ENCODE measurements at places on chromosomes 2 and 18.

DNA sequence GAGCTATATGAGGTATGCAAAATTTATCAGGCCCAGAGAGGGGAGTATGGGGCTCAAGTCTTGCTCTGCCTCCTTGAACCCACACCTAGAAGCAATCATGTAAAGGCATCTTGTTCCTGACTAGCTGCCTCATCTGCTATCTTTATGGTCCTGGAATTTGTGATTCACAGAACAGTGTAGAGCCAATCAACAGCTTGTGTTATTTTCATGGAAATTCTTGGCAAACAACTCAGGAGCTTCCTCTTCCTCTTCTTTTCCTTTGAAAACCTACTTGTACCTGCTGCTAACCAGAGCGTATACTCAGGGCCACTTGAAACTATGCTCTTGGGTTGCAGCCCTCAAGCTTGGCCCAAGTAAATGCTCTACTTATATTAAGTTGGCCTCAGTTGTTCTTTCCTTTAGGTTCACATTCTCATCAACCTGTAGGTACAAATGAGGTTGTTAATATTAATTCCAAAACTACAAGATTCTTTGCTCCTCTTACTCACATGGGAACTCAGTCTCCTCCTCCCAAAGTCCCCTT, 3.5 kb upstream of the NOSTRIN start:
- no peak for DNase-seq

GRCh38 chr2:168089200-168089599, 158.2 kb downstream of the STK39 start:
- no peak for DNase-seq

DNA sequence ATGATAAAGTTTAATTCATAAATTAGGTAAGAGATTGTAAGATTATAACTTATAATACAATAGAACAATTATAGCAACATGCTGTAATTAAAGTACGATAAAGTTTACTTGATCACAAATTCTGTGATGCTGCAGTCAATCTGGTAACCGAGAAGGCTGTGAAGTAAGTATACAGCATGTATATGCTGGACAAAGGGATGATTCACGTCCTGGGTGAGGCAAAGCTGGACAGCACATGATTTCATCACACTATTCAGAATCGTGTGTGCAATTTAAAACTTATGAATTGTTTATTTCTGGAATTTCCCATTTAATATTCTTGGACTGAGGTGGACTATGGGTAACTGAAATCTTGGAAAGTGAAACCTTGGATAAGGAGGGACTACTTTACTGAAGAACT, 522.2 kb upstream of the CNTNAP5 start:
- DNase-seq, result no peak

DNA sequence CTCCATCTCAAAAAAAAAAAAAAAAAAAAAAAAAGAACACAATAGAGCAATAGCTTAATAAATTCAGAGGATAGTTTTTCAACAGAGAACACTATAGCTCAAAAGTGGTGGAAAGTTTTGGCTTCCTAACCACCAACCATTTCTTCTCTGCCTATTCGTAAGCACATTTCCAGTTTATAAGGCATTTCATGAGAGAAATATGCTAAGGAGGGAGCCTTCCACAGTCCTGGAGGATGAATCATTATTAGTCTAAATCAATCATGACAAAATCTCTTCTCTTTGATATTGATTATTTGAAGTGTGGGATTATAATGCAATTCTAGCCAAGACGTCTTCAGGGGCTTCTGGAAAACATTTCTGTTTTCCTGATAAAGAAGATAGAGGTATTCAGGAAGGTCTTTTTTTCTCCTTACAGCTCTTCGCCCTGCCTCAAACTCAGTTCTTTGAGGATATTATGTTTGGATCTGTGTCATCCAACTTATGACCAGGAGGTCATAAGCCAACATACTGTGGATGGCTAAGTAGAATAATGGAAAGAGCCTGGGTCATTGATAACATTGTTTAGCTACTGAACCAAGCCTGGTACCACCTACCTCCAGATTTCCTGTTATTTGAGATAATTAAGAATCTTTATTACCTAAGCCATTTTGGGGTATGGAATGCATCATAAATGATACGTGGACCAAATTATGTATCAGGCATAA, 207.3 kb downstream of the TRIB2 start:
- DNase-seq, result peak; percentile 75

DNA sequence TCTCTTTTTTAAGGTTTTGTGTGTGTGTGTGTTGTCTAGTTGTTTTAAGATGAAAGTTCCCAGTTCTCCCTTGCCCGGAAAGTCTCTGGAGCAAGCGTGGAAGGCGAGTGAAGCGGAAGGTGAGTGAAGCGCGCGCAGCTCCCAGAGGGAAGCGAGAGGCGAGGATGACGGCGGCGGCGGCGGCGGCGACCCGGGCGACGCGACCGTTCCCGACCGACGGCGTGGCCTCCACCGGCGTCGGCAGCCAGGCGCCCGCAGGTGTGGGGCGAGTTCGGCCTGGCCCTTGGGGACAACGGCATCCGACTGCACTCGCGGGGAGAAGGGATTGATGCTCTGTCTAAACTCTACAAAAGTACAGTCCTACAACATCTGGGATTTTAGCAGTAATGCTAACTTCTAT, 321.9 kb downstream of the CELF4 start:
- no peak for DNase-seq

DNA sequence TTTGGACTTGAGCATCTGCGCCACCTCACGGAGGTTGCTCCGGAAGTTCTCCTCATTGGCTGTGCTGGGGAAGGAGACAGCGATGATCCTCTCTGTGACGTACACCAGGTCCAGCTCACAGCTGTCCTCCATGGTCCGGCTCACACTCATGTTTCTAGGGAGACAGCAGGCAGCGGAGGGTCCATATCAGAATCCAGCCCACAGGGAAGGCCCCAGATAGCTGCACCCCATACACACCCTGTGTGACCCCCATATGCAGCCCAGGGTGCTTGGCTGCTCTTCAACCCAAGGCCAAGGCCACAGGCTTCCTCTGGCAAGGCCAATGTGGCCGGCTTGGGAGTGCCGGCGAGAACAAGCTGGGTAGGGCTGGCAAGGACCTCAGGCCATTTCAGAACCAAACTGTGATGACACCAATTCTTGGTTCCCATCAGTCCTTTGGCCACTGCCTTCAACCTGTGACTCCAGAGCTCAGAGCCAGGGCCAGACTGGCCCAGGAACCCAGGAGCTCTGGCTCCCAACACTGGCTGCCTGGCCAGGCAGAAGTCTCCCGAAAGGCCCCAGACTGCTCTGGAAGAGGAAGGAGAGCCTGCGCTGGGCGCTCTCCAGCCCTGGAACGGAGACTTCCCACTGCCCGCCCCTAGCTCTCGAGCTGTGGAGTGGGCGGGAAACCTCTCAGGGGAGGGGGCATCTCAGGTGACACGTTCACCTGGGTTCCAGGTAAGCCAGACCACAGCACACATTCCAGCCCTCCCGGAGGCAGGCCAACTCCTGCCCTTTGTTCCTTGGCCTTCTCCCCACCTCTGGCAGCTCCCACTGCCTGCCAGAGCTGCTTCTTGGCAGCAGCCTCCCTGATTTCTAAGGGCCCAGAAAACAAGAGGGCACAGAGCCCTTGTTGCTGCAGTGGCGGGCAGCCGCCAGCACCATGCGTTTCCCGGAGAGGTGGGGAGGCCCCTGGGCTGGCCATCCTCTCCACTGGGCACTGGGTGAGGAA, 104.7 kb downstream of the TNS1 start:
- DNase-seq, result no peak

DNA sequence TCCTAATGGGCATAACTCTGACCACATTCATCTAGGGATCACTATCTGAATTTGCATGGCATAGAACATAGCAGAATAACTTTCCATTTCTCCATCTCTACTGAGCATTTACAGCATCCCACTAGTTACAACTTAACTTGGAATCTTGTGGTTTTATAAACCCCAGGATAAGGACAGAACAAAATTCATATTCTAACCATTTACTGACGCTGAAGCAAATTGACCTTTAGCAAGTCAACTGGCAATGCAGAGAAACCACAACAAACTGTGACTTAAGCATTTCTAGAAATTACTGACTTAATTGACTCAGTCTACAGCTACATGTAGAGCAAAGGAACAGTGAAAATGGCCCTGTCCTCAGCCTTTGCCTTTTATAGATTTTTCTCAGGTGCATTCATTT, 61.2 kb downstream of the DCC start:
- DNase-seq, result no peak

DNA sequence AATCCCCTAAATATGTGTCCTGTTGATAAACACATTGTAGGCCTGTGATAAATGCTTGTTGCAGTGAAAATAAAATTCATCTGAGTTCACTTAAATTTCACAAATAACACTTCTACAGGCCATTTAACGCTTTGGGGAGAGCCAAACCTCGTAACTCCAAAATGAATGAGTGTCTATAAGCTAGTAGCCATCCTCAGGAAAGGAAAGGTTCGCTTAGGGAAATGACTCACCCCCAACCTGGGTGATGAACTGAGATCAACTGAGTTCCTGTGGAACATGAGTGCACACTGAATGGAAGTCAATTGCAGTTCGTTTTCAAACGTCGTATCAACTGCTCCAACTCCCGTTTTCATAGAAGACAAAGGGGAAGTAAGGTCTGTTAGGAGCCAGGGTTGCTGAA, 527.6 kb upstream of the ID2 start:
- DNase-seq, result no peak

- DNase-seq, result no peak
These were observed 57.1 kb upstream of the RAB12 start for GRCh38 chr18:8552151-8552550.

DNA sequence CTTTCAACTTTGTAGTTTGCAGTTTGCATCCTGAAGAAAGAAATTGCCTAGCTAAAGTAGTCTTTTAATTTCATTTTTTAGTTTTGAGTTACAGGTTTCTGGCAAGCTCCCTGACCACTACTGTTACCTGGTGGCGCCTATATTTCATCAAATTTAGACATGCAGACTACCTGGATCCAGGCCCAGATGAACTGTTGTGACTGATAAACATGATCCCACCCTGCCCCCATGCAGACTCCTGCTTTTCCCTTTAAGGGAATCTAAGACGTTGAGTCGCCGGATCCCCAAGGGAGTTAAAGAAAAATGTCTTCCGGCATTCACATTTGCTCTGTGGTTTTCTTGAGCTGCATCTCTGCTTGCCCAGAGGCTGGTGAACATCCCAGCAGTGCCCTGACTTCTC, 22.2 kb downstream of the METAP1D start:
- DNase-seq, result no peak

All from AG08396 (cell line).